ENCODE measurements at places on chromosomes 2 and 18.
A peak's percentile ranks its signal among the peaks of the same experiment; 100 is the strongest.

DNA sequence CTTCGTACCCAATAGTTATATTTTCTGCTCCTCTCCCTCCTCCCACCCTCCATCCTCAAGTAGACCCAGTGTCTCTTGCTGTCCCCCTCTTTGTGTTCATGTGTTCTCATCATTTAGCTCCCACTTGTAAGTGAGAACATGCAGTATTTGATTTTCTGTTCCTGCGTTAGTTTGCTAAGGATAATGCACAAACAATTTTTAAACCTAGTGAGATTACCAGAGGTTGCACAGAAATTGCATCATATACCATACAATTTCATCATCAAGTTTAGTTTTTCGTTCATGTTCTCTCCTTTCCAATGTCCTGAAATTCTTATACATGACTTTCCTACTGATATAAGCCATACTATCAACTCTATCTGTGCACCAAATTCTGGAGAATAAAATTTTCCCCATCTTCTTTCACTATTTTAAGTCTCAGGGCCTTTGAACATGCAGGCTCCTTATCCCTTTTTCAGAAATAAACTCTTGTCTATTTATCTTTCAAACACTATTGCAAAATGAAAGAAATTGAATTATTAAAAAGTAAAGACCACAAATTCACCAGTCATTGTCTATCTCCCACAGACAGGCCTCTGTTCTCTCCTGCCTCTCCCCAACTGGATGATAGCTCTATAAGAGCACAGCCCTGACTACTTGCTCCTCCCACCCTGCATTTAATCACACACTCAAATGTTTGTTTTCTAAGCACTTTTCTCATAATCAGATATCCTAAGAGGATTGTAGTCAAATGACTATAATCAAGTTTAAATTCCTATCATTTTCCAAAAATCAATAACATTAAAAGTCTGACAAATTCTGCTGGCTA lies 27.2 kb upstream of the B4GALT6 start:
- no peak for DNase-seq

DNA sequence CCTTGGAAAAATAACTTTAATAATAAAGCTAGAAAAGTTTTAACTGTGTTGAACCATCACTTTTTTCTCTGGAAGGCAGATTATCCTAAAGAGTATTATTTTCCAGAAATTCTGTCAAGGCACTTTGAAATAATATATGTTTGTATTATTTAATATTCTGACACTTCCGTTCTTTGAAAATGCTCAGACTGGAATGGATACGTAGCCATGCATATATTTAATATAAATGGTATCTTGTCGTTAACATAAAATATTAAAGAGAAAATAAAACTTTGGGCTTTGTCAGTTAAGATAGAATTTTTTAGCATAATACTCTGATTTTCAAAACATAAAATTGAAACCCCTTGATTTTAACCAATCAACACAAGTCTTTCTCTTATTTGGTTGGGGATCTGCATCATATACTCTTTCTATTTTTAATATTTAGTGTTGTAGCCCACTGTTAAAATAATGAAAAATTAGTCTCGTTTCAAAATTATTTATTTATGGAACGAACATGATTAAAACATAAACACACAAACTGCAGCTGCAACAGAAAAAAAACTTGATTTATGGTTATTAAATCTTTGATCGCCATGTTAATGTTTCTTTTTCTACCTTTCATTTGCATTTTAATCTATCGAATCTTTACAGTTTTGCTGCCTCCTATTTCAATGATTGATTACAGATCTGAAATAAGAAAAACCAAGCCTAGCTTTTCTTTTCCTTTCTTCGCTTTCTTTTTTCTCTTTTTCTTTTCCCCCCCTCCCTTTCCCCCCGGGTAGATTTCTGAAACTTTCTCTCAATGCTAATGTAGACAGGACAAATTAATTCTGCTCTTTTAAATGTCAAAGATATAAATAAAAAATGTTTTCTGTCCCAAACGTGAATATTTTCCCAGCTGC lies 145.5 kb downstream of the MEIS1 start:
- DNase-seq, result no peak

DNA sequence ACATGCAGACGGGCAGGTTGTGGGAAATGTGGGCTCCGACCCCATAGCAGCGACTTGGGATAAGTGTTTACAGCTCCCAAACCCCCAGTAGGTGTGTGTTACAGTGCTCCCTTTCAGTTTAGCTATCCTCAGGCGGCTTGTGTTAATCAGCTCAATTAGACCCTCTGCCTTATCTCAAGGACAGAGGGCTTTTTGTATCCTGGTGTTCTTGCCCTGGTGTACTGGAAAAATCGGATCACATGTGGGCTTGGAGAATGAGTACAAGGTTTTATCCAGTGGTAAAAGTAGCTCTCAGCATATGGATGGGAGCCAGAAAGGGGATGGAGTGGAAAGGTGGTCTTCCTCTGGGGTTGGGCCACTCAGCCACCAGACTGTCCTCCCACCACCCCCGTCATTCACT lies 264.7 kb upstream of the SYT4 start:
- no peak for DNase-seq

DNA sequence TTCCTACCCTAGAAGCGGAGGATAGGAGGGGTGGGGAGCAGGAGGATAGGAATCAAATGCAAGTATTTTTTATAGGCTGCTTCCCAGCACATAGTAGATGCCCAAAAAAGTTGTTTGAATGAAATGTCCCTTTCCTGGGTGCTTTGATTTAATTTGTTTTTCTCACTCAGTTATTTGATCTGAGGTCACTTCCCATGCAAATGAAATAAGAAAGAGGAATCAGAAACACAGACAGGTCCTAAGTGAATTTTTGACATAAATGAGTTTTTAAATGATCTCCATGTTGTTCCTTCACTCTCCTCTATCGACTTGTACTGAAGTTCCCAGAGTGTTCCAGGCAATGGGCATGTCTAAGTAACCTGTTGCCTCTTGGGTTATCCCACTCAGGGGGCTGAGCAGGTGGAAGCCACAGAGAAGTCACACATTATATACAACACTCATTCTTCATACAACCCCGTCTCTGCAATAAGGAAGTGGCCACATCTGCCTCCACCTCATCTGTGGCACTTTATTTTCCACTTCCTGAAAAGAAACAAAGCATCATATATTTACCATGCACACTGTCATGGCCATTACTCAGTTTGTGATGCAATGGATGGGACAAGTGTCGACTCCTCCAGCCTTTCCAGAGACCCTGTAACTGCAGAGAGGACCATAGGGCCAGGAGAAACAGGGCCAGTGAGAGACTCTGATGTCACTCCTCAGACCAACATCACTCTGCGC lies 81.9 kb upstream of the ZNF397 start:
- DNase-seq, result no peak

- DNase-seq, result no peak
These were observed 230.9 kb upstream of the ZSWIM2 start for GRCh38 chr2:187079901-187080300.

- DNase-seq, result no peak
These were observed 621.2 kb downstream of the MBD2 start for GRCh38 chr18:53603276-53603675.

GRCh38 chr2:193965263-193965662 lies 1691.8 kb upstream of the SLC39A10 start:
- DNase-seq, result no peak

DNA sequence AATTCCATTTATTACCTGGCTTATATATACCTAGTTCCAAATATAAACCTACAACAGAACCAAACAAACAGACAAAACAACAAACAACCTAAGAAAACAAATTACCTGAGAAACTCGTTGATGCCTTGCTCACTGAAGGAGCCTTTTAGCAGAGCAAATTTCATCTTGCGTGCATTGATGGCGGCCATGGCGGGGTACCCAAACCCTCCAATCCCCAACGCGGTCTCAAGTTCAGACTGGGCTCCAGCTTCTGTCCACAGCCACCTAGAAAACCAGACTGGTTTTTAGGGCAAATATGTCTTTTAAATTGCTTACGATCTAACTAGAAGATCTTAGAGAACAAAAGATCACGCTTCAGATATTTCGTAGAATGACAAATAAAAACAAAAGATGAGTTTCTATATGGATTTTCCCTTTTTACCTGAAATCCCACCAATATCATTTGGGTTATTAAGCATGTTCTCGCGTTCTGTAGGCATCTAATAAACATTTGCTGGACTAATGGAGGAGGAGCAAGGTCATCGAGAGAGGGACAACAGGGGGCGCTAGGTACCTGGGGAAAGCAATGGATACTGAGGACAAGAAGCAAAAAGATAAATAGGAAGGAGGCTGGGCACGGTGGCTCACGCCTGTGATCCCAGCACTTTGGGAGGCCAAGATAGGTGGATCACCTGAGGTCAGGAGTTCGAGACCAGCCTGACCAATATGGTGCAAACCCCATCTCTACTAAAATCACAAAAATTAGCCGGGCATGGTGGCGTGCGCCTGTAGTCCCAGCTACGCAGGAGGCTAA lies 25.2 kb downstream of the PDIA6 start:
- no peak for DNase-seq

GRCh38 chr2:47269316-47270232 lies 114.5 kb upstream of the STPG4 start:
- DNase-seq, result no peak

GRCh38 chr2:43361286-43361685 lies 134.9 kb upstream of the ZFP36L2 start:
- DNase-seq, result no peak

DNA sequence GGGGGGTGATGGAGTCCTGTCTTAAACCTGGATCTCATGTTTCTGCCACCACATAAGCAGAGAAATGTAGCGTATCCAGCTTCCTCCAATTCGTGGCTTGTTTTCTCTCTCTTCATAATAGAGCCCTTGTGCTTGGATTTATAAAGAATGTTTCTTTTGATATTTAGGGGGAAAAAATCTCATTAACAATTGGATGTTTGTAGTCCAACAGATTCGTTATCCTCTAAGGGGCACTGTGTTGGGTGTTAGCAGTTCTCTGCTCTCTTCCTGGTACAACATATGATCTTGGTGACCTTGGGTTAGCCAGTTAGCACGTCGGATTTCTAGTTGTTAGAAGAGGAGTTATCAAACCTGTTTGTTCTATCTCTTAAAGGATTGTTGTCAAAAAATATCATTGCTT lies 127.8 kb downstream of the FMNL2 start:
- no peak for DNase-seq

- DNase-seq, result no peak
These were observed 291.9 kb upstream of the CDH7 start for GRCh38 chr18:65458871-65459270.

GRCh38 chr18:76252880-76253279 lies 242.2 kb downstream of the ZNF516 start:
- peak; percentile 41 for DNase-seq

DNA sequence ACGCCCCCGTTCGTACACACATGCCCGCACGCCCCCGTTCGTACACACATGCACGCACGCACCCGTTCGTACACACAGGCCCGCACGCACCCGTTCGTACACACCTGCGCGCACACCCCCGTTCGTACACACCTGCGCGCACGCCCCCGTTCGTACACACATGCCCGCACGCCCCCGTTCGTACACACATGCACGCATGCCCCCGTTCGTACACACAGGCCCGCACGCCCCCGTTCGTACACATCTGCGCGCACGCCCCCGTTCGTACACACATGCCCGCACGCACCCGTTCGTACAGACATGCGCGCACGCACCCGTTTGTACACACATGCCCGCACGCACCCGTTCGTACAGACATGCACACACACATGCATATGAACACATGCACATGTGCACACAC lies 45.7 kb downstream of the SPP2 start:
- DNase-seq, result no peak

- no peak for DNase-seq
These were observed 68.6 kb upstream of the DNMT3A start for GRCh38 chr2:25410370-25410769.

- no peak for DNase-seq
These were observed 14.5 kb downstream of the CNNM4 start for GRCh38 chr2:96775160-96775559.

GRCh38 chr2:99753505-99753904 lies 263.7 kb upstream of the REV1 start:
- DNase-seq, result no peak

DNA sequence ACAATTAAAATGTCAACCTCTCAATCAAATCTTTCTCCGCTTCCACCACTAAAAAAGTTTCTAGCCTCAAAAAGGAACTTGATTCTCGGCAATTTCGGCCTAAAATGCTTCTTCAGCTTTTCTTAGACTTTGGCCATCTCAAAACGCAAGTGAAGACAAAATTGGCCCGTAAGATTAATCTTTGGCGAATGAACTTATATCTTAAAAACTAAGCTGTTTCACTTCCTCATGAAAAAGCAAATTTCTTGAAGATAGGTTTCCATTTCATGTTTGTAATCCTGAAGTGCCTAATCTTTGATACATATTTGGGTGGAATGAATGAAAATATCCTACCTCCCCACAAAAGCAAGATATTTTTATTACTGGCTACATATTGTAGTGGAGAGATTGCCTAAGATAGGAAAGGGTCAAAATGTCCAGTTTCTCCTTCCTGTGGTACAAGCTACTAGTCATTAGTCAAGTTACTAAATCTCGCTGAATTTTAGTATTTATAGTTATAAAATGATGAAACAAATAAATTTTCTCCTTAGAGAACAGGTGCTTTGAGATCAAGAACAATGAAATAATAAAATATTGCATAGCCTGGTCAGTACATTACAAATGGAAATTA lies 85.4 kb upstream of the ZEB2 start:
- no peak for DNase-seq

- DNase-seq, result no peak
These were observed 170.0 kb downstream of the ZNF521 start for GRCh38 chr18:25181993-25182392.

GRCh38 chr2:168157070-168157469 lies 90.3 kb downstream of the STK39 start:
- no peak for DNase-seq

- DNase-seq, result peak; percentile 41
These were observed 412 bp downstream of the OSBPL1A start for GRCh38 chr18:24397131-24397693.

- DNase-seq, result no peak
These were observed 18.4 kb upstream of the CAB39 start for GRCh38 chr2:230694241-230694640.

DNA sequence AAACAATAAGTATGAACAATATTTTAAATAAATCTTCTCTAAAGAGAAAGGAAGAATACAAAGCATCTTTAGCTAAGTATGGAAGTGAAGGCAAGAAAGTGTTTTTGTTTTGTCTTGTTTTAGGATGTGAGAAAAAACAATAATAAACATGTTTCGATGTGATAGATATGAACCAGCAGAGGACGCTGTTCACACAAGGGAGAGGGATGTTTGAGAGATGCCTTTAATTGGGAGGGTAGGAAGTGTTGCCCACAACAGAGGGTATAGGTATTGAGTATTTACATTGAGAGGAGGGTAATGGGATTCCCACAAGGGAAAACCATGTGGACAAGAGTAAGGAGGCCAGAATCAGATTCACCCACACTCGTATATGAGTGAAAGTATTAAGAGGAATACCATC lies 55.1 kb downstream of the CDH19 start:
- peak; percentile 43 for DNase-seq

All from iPS-NIHi11 (cell line).